ENCODE measurements at places on chromosomes 7 and 10.

GRCh38 chr10:51651063-51651462 lies 48.3 kb downstream of the CSTF2T start:
- DNase-seq, result no peak

- no peak for DNase-seq
Measured at GRCh38 chr7:111160297-111160696, 69.4 kb downstream of the LRRN3 start.

GRCh38 chr10:74500026-74500704 lies 326.2 kb upstream of the KAT6B start:
- DNase-seq, result no peak

GRCh38 chr10:103847909-103848468 lies 7.4 kb downstream of the SH3PXD2A start:
- DNase-seq, result no peak

DNA sequence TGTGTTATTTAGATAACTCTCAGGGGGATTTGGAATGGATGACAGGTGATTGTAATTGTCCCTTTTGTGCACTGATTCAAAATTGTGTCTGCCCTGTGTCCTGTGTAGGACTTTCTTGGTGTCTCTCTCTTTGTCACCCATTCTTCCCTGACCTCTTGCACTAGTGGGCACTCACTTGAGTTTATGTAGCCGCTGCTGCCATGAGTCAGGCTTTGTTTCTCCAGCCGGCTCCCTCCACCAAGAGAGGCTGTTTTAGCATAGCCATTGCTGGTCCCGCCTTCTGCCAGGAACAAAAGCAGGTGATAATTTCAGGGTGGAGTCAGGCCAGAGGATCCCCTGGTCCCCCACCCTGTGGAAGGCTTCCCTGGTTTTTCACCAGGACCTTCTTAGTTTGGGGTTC lies 8.4 kb downstream of the COL17A1 start:
- peak; percentile 30 for DNase-seq

- DNase-seq, result peak; percentile 35
Measured at GRCh38 chr10:130179640-130180039, 43.4 kb downstream of the GLRX3 start.

- DNase-seq, result no peak
Measured at GRCh38 chr10:33557313-33557712, 222.8 kb upstream of the NRP1 start.

GRCh38 chr7:50664461-50664922 lies 99.3 kb upstream of the DDC start:
- peak; percentile 100 for DNase-seq

- DNase-seq, result no peak
Measured at GRCh38 chr10:131519723-131520605, 208.4 kb upstream of the TCERG1L start.

DNA sequence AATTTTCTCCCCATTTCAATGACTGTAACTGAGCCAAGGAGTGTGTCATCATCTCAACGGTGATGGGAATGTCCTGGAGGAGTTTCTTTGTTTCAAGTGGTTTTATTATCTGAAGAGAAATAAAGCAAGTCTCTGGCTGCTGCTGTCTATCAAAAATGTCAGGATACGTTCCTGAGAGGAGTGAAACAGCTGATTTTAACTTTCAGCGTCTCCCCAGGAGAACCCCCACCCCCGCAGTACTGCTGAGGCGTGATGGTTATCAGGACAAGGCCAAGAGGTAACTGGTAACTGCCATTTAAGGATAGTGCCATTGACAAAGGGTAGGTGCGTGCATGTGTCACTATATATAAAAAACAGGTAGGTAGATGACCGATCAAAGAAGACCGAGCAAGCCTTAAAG lies 70.3 kb upstream of the LRGUK start:
- no peak for DNase-seq

GRCh38 chr10:34380856-34381255 lies 434.2 kb downstream of the PARD3 start:
- no peak for DNase-seq

DNA sequence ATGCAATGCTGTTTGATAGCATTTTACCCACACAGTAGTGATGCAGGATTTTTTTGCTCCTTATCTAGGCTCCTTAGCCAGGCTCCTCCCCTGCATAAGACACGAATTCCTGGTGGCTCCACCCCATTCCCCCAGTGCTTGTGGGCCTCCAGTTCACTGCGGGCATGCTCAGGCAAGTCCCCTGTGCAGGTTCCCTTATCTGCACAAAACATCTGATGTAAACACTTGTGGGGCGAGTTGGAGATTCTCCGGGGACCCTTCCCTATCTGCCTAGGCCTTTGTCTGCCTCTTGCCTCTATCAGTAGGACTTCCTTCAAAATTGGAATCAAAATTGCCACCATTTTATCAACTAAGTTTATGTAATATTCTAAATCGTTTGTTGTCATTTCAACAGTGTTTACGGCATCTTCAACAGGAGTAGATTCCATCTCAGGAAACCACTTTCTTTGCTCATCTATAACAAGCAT lies 5.4 kb upstream of the STK17A start:
- no peak for DNase-seq

GRCh38 chr10:34045571-34046190 lies 711.2 kb upstream of the NRP1 start:
- peak; percentile 85 for DNase-seq

DNA sequence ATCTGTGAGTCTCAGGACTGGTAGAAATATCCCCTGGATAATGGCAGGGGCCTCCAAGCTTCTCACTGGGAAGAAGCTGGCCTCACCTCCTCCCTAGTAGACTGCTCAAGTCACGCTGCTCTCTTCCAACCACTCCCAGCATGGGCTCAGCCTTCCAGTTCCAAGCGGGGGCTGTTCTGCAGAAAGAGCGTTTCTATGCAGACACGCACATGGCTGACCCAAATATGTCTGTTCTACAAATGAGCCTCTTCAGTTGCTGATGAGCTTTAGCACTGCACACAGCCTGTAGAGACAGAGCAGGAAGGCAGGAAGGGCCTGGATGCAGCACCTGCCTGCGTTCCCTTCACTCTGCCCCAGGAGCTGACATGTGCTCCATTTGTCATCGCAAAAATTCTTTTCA lies 523.9 kb upstream of the MGMT start:
- DNase-seq, result no peak

- no peak for DNase-seq
Measured at GRCh38 chr7:43490016-43490415, 92.9 kb upstream of the STK17A start.

GRCh38 chr7:25087855-25088254 lies 37.2 kb downstream of the CYCS start:
- DNase-seq, result no peak

DNA sequence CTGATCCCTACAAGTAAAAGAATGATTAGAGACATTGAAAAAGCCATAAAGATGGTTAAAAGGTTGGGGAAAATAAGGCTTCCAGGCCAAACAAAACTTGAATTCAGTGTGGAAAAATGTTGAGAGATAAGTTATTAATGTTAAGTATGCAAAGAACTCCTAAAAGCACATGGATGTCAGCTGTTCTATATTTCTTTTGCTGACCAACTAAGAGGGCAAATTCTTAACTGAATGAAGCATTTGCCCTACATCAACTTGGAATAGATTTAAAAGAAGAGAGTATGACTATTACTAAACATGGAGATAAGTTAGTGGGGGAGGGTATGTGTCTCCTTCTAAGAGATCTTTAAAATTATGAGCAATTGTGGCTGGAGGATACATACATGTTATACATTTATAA lies 124.8 kb downstream of the KIAA1217 start:
- DNase-seq, result no peak

Data from RPMI7951 (cell line).